Mammary epithelial cell (primary cell): ENCODE measurements at places on chromosomes 3 and 15. TPM values are rescaled to one million over a fixed set of nuclear protein-coding genes. Genes with fewer than 3 reads are reported as not detected.

Gene SLC28A2
- total RNA-seq: not detected in 2 replicates

Gene CLDN11
- 0.21 TPM in 1 of 2 replicates, not detected in the other for total RNA-seq

Gene ATXN7
- total RNA-seq: 26.7 and 30.5 TPM in 2 replicates

Gene ALG1L2
- total RNA-seq: not detected

Gene PLOD2
- total RNA-seq: 112 TPM

Gene SKOR1
- total RNA-seq: under 0.01 TPM

Gene PLSCR2
- not detected in 2 replicates for total RNA-seq

Gene LHFPL4
- total RNA-seq: not detected in 2 replicates

Gene SENP8
- total RNA-seq: 4.0 and 4.1 TPM in 2 replicates

Gene PRR20G
- not detected in 2 replicates for total RNA-seq

Gene LSMEM2
- not detected for total RNA-seq

Gene PLCL2
- total RNA-seq: 0.28 and 0.37 TPM in 2 replicates

Gene COL8A1
- total RNA-seq: 6.7 and 11.9 TPM in 2 replicates

Gene NDUFB5
- total RNA-seq: 75.3 TPM
